ENCODE measurements at places on chromosomes 1 and 21.
A peak's percentile ranks its signal among the peaks of the same experiment; 100 is the strongest.

DNA sequence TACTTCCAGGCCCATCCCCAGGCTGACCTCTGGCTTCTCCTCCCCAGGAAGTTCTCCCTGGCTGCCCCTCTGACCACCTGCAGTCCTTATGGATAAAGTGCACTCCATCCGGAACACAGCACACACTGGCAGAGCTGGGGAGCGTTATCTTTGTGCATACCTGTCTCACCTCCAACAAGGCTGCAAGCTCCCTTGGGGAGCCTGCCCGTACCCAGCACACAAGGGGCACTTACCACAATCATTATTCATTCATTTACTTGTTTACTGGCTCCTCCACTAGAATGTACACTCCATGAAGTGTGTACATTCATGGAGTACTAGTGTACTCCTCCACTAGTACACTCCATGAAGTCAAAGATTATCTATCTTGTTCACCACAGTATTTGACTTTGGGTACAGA is 30.3 kb downstream of the GLIS1 start:
- no peak for DNase-seq

DNA sequence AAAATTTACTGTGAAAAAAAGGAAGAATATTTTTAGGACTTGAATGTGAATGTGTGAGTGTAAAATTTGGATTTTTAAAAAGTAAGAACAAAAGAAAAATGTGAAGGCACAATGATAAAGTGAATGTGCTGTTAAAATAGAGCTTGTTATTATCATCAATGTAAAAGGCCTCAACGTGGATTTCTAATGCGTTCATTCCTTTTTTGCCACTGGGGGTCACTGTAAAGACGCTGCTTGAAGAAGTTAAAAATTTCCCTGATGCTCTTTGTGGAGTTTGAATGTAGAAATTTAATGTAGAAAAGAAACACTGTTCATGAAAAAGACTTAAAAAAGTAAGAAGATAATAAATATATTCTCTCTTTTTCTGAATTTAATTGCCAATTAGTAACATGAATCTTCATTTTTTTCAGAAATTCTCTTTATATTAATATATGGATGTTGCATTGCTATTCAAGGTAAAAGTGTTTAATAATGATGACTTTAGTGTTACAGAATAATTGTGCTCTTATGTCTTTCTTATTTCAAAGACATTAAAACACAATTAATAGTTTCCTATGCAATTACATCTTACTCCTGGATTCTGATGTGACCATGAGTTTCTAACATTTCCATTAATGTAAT is 161.5 kb downstream of the DNM3 start:
- DNase-seq, result no peak

GRCh38 chr1:192098001-192098400 is 60.3 kb upstream of the RGS18 start:
- no peak for DNase-seq

GRCh38 chr21:35288238-35288637 is 239.1 kb upstream of the RUNX1 start:
- no peak for DNase-seq

- DNase-seq, result no peak
Observed at GRCh38 chr1:18547460-18547859, 66.7 kb downstream of the KLHDC7A start.

DNA sequence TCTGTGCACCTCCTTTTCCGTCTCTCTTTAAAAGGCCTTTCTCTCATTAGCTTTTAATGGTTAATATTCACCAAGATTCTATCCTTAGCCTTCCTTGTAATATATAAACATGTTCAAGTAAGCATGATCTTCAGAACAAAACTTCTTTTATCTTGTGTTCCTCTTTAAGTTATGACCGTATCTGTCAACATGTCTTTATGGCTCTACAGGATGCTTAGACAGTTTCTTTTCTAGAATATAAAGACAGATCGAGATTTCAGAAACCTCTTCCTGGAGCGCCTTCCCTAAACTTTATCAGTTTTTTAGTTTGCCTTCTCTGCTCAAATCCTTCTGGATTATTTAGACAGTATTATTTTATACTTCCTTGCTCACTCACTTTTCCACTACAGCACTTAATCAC is 7.2 kb downstream of the RO60 start:
- no peak for DNase-seq

DNA sequence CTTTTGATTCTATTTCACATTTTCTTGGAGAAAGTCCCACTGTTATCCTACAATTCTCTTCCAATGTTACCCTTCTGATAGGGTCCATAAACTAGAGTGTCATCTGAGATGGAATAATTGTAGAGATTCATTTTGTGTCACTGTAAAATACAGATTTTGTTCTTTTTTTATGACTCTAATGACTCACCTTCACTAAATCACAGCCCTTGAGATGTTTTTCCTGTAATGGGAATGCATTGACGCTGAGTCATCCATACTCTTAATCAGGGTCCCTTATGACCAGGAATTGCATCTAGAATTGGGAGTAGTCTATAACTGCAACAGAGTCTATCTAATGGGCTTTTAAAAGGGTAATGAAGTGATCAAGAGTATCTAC is 315.5 kb downstream of the TGFB2 start:
- no peak for DNase-seq

- no peak for DNase-seq
Observed at GRCh38 chr1:246012341-246012740, 494.7 kb downstream of the SMYD3 start.

DNA sequence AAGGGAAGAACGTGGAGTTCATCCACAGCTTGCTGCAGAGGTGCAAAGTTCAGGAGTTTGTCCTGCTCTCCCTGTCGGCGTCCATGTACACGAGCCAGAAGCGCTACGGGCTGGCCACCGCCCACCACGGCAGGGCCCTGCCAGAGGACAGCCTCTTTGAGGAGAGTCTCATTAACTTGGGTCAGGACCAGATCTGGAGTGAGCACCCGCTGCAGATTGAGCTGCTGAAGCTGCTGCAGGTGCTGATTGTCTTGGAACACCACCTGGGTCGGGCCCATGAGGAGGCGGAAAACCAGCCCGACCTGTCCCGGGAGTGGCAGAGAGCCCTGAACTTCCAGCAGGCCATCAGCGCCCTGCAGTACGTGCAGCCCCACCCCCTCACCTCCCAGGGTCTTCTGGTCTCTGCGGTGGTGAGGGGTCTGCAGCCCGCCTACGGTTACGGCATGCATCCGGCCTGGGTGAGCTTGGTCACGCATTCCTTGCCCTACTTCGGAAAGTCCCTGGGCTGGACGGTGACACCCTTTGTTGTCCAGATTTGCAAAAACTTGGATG is 73.8 kb upstream of the MORC3 start:
- no peak for DNase-seq

DNA sequence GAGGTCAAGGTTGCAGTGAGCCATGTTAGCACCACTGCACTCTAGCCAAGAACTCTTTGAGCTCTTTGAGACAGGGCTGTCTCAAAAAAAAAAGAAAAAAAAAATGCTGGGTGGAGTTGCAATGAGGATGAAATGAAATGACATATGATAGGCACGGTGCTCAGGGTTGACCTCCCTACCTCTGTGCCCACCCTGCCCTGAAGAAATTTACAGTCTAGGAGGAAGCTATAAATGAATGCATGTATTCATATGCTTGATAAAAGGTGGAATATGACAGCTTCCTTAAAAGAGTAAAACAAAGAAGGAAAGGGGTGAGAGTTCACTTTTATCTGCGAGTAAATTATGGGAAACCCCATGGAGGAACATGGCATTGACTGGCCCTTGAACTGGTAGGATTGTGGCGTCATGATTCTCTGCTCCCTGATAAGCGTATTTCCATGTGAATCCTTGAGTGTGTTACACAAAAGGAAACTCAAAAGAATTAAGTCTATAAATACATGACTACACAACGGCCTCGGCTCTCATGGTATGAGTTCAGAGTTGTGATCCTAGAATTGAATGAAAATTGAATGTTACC is 59.0 kb upstream of the RAVER2 start:
- no peak for DNase-seq

DNA sequence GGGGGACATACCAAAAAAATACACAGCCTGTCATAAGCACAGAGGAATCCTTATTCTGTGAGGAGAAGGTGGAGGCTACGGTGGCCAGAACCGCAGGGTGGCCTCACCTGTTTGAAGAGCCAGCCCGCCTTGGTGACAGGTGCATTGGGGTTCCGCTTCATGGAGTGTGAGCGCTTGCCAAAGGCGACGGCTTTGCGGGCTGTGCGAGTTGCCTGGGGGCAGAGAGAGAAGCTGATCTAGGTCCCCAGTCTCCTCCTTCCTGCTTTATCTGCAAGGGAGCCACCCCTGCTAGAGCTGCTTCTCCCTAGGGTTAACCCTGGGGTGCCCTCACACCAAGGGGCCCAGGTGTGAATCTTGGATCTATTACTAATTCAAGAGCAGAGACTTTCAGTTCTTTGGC is 54.3 kb upstream of the GOLT1A start:
- no peak for DNase-seq

- DNase-seq, result no peak
Observed at GRCh38 chr1:71046891-71047634, 553 bp downstream of the PTGER3 start.

DNA sequence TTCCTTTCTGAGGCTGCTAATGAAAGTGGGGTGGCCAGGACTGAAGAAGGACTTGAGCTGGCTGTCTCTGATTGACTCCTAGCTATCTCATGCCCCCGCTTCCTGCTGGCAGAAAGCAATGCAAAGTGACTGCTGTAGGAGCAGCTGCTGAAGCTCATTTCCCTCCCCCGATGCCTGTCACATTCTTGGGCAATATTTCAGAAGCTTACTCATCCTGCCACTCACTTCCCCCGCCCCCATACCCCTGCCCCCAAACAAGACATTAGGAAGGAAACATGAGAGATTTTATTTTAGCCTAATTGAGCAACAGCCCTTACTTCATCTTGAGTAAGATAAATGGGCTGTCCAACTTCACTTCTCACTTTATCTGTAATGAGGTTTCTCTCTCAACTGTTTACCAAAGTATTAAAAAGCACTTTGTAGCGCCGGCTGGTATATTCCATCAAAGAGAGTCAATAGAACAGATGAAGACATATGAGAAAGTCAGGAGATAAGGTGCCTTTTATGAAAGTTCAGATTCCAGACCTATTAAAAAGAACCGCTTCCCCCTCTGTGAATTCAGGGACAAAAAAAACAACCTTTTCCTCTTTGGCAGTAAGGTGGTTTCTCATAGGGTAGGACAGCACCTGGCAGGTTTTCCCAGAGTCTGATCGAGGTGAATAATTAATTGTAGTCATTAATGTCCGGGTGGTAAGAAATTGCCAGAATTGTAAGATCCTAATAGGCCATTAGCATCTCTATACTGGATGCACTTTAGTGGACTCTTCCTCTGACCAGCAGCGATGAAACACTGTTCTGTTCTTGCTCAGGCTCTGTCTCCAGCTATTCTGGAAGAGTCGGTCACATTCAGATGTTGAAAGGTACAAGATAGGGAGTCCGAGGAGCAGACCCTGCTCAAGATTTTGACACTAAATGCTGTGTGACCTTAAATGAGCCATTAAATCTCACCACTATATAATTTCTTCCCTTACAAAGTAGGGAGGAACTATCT is 70.2 kb downstream of the SH3GLB1 start:
- peak; percentile 30 for DNase-seq

GRCh38 chr21:15549671-15550070 is 180.1 kb upstream of the USP25 start:
- no peak for DNase-seq

- DNase-seq, result no peak
Observed at GRCh38 chr1:85607921-85608265, 27.3 kb downstream of the CCN1 start.

DNA sequence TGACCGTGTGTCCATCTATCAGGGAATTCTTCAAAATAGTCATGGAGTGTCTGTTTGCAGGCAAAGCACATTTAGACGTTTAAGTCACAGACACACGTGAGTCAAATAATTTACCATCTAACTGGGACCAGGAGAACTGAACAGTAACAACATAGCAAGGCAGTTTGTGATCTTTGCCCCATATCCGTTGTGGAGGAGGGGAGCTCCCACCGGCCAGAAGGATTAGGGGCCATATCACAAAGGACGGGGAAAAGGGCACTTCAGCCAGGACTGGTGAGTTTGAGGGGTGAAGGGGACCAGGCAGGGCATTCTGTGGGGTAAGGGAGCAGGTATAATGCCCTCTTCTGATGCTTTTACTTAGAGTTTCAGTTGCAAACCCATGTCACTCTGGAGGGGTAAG is 22.9 kb downstream of the ELAPOR1 start:
- DNase-seq, result no peak

DNA sequence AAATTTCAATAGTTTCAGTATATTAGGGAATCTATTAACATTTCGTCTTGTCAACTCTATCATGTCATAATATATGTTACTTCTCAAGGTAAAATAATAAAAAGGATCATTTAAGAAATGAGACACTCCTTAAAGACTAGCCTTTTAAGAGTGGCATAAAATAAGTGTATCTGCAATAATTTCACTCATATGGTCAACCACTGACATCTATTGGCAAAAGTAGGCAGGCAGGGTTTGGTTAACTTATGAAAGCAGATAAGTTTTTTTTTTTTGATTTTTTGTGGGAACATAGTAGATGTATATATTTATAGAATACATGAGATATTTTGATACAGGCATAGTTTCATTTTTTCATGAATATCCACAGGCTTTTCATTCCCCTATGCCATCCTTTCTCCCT is 5.5 kb upstream of the RGS21 start:
- no peak for DNase-seq

GRCh38 chr1:54410359-54410758 is 4.2 kb upstream of the SSBP3 start:
- DNase-seq, result no peak

DNA sequence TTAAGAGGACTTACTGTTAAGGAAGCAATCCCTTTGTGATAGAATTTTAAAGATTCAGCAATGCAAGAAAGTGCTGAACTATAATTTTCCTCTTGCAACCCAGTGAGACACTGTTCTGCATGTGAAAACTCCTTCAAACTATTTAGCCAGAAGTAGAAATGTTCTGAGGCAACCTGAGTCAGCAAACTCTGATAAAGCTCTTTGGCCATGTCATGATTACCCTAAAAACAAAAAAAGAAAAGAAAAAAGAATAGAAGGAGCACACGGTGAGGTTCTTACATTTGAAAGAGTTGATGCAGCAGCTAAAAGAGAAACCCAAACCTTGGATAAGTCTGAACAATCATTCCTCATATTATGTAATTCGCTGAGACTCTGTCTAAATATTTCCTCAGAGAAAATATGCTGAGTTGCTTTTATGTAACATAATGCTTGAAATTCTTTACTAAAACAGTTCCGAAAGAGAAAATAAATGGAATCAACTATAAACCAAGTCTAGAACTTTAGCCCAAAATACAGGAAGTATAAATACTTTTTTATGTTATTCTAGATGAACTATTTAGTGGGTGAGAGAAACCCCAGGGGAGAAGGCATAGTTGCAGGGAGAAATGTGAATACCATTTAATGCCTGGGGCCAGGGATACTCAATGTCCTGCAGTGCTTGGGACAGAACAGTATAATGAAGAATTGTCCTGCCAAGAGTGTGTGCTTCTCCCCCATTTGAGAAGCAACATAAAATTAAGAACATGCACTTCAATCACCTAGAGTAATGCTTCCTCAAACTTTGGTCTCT is 60.0 kb downstream of the INTS7 start:
- DNase-seq, result no peak

- DNase-seq, result no peak
Observed at GRCh38 chr1:90000934-90001676, 6.2 kb downstream of the ZNF326 start.

- no peak for DNase-seq
Observed at GRCh38 chr1:73820843-73821242, 377.1 kb downstream of the LRRIQ3 start.

All from stimulated activated CD8-positive, alpha-beta memory T cell treated with anti-CD3 and anti-CD28 coated beads, Interleukin-2, amount 100 ng/mL, for 48 hours (primary cell).